NCI-H345 (cell line): ENCODE measurements at places on chromosomes 16 and 17.

GRCh38 chr17:55672585-55673501 is 49.8 kb downstream of the TMEM100 start:
- no peak for DNase-seq

DNA sequence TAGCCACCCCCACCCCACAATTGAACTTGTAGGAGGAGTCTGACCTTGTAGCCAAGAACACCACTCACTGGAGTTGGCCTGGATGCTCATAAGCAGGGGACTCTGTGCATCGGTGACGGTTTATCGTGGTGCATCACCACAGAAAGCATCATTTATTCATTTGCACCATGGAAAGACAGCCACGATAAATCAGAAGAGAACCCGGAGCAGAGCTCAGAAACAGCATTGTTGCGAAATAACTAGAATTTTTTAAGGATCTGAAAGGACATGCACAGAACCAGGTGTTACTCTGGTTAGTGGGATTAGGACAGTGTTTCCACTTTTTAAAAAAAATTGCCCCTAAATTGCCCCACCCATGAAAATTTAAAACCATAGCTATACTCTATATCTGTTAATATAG is 44.4 kb upstream of the IRX6 start:
- no peak for DNase-seq

GRCh38 chr17:34318474-34318873 is 761 bp upstream of the CCL8 start:
- no peak for DNase-seq

GRCh38 chr17:13005530-13005929 is 12.3 kb downstream of the ELAC2 start:
- DNase-seq, result no peak

DNA sequence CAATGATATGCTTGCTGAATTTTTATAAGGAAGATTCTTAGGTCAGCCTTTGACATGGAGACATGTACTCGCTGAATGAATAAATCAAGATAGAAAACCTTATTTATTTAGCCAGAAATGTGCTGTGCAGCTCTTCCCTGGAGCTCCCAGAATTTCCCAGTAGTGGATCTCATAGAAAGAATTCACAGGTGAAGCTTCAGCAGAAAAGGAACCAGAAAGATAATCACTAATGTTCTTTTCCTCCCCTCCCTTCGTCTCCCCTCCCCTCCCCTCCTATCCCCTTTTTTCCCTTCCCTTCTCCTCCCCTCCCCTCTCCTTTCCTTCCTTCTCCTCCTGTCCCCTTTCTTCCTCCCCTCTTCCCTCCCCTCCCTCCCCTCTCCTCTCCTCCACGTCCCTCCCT is 158.2 kb downstream of the MAP2K6 start:
- DNase-seq, result no peak

DNA sequence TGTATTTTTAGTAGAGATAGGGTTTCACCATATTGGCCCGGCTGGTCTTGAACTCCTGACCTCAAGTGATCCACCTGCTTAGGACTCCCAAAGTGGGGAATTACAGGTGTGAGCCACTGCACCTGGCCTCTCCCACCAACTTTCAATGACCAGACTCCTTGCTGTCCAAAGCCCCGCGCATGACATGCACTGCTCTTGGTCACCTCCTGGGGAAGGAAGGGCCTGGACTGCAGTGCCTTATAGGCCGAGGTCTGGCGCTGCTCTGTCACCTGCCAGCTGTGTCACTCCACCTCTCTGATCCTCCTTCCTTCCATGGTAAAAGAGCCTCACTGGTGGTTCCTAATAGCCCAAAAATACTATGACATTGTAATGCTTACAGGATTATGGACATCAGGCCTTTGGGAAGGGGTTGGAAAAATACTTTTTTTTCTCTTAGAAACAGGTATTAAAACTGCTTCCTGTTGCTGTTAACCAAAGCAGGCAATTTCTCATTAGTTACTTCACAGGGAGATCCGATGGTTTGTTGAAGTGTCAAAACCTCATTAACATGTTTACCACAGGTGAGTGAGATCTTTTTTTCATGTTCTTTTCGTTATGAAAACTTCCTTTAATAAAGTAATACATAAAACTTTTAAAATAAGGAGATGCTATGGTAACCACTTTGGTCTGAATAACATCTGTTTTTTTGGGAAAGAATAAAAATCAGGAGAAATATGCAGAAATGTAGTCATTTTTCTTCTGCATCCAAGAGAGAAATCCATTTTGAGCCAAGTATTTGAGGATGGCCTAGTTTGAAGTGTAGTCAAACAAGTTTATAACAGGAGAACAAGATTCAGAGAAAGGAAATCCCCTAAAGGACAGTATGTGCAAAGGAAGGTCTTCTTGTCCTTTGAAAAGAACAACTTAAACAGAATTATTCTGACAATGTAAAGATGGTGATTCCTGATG is 35.5 kb downstream of the GRB7 start:
- DNase-seq, result no peak

DNA sequence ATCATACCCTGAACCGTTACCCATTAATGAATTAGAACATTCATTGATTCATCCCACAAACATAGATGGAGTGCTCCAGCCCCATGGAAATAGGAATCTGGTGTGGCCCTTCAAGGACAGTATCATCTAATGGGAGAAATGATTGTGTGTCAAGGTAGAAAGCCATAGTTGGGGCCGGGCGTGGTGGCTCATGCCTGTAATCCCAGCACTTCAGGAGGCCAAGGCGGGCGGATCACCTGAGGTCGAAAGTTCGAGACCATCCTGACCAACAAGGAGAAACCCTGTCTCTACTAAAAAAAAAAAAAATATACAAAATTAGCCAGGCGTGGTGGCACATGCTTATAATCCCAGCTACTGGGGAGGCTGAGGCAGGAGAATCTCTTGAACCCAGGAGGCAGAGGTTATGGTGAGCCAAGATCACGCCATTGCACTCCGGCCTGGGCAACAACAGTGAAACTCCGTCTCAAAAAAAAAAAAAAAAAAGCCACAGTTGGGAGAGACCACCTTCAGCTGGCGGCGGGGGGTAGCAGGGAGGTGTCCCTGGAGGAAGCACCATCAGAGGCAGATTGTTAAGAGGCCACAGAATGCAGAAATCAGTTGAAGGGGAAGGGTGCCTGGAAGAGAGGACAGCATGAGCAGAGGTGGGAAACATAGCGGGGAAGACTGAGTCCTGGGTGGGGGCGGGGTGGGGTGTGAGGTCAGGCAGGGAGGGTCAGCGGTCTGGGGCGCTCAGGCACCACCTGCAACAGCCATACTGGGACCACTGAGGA is 60.0 kb downstream of the USP22 start:
- DNase-seq, result no peak

- DNase-seq, result no peak
Measured at GRCh38 chr17:34411646-34412421, 48.8 kb upstream of the CCL1 start.

GRCh38 chr16:10405386-10405939 is 19.6 kb downstream of the ATF7IP2 start:
- no peak for DNase-seq

DNA sequence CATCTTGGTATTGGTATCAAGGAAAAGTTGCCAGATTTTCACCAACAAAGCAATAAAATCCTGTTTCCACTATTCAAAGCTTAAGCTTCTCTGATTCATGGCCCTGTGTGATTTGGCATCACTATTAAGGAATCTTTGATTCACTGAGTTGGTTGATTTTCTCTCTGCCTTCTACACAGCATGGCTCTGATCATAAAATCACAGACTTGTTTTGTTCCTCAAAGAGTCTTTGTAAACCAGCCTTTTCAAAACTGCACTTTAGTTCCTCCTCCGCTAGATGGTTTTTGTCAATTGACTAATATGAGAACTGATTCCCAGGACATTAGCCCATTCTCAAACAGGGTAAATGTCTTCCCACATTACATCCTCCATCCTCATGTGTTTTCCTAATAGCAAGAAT is 197.6 kb downstream of the DNAH9 start:
- DNase-seq, result no peak

DNA sequence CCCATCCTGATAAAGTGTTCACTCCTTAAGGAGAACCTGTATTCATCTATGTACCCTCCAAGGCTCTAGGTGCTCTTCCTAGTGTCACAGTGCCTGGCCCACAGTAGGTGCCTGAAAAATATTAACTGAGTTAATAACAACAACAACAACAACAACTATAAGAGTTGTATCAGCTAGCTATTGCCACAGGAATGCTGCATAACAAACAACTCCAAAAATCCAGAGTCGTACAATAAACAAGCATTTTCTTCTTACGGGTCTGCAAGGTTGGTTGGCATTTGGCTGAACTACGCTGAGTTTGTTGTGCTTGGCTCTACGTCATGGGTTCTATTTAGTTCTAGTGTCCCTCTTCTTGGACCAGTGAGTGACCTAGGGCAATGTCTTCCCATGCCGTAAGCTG is 29.2 kb downstream of the TMC5 start:
- DNase-seq, result no peak

- no peak for DNase-seq
Measured at GRCh38 chr16:62665269-62665668, 629.0 kb upstream of the CDH8 start.

DNA sequence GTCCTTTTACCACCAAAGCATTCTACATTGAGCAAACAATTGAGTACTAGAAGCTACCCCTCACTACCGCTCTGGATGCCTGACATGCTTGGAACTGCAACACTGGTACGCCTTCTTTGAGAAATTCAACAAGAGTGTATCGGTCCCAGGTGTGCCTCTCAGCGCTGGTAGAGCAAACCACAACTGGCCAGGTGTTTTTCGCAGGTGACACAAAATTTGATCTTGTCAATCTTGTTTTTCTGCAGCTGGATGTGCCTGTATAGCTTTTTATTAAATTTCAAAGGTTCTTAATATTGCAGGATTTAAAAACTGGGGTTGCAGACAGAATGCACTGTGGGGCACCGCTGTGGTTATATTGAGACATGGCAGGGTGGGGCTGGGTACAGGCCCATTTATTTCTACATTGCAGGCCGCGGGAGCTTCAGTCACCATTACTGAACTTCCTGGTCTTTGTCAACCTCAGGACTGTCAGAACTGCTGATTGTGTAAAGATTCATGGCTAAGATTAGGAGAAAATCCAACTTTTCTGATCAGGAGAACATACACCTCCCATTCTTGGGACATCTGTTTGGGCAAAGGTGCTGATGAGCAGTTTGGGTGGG is 4.5 kb upstream of the SNX20 start:
- no peak for DNase-seq

DNA sequence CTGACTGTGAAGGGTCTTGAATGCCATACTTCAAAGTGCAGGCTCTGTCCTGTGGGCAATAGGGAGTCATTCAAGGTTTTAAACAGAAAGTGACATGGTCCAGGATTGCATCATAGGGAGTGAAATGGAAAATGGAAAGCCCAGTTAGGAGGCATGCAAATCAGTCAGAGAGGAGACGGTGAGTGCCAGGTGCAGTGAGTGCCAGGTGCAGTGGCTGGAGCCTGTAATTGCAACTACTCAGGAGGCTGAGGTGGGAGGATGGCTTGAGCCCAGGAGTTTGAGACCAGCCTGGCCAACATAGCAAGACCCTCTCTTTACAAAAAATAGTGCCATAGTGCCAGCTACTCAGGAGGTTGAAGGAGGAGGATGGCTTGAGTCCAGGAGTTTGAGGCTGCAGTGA is 35.2 kb upstream of the SIAH1 start:
- no peak for DNase-seq

DNA sequence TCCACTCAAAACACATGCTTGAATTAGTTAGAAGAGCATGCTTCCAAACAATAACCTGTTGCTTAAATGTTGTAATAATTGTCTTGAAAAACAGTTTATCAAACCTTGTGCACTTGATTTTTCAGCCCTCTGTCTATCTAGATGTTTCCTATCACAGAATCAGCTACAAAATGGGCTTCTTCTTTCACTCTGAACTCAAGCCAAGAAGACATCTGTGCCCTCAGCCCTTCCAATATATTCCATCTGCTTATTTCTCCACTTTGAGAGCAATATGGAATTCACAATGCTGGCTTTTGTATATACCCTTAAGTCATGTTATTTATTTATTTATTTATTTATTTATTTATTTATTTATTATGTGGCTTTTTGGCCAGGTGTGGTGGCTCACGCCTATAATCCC is 234.2 kb downstream of the TOX3 start:
- DNase-seq, result no peak
